DMS153 (cell line): ENCODE measurements at places on chromosomes 5 and 9.

DNA sequence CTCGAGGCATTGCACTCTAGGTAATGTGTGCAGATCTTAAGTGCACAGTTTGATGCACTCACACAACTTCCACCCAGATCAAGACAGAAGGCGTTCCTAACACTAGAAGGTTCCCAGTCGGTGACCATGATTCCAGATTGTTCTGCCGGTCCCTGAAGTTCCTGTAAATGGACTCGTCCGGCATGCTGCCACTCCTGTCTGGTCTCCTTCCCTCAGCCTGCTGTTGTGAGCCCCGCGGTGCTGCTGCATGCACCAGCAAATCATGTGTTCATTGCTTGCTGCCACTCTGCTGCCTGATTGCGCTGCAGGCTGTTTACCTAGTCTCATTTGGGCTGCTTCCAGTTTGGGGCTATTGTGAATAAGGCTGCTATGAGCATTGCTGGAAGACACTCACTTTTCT, 11.5 kb downstream of the STKLD1 start:
- DNase-seq: peak; percentile 62

- no peak for DNase-seq
Observed at GRCh38 chr5:68447136-68447929, 231.8 kb downstream of the PIK3R1 start.

DNA sequence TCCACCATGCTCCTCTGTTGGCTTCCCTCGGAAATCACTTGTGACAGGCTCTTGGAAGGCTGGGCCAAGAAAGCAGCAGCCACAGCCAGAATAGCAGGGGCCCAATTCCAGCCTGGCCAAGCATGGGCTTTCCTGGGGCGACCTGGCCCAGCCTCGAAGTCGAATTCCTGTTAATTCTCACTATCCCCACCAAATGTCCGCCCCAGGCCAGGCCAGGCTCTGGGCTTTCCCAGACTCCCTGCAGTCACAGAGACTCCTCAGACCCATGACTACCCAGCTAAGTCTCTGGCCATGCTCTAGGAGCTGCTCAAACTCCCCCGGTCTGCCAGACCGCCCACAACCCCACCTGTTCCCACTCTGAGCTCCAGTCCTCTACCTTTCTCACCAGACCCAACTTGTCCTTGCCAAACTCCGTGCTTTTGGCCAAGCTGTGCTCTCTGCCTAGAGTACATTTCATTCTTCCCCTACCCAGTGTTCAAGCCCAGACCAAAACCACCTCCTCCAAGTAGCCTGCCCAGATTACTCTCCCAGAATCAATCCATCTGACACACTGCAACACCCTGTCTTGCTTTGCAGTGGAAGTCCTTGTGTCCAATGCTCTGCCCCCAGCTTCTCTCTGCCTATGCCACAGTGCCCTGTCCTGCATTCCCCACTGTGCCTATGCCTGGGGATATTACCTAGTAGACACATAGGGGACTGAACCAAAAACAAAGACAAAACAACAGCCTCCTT, 26.2 kb downstream of the SHB start:
- no peak for DNase-seq

- DNase-seq: no peak
Observed at GRCh38 chr5:93585767-93586385, 2.9 kb downstream of the NR2F1 start.

GRCh38 chr5:136330353-136331038, 34.8 kb downstream of the TRPC7 start:
- DNase-seq: peak; percentile 25

DNA sequence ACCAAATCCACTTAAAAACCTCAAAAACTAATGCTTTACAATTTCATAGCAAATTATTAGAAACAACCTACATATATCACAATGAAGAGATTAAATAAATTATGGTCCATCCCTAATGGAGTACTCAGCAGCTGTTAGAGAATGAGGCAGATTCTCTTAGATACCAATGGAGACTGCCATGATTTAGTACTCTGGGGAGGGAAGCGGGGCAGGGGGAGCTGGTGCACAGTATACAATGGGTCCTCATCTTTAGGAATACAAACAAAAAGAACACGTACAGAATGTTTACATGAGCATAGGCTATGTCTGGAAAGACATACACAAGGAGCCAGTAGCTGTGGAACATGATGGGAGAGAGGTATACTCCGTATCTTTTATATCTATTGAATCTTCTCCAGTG, 2.0 kb downstream of the LIFR start:
- DNase-seq: no peak

DNA sequence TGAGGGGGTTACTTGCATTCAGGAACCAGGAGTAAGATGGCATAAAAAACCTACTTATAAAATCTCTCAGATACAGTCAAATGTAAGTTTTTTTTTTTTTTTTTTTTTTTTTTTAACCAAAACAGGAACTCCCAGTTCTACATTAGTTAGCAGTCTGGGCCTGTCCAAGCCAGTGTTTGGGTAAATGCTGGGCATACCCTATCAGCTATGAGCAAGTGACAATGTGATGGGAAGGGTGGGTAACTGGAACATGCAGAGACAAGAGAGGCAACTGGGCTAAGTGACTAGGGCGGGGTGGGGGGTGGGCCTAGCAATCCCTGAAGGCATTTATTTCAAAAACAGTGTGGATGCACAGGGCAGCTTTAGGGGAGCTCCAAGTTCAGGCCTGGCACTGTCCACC, 2.3 kb downstream of the NMRK1 start:
- no peak for DNase-seq

DNA sequence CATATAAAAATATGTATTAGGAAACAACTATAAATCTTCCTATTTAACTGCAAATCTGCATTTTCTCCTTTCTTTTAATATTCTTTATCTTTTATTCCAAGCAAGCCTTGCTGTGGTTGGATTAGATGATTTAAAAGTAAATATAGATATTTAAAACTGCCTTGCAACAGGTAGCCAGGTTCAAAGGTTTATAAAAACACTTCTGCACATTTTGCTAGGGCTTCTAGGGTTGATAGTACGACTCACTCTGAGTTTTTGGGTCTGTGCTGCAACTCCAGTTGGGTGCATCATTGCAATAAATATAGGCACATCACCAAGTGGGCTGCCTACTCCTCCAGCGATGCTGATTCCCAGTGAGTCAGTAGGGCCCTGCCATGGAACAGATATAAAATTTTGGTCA, 167.7 kb downstream of the MPDZ start:
- DNase-seq: no peak

- no peak for DNase-seq
Observed at GRCh38 chr9:112080831-112081542, 94.1 kb downstream of the SUSD1 start.

DNA sequence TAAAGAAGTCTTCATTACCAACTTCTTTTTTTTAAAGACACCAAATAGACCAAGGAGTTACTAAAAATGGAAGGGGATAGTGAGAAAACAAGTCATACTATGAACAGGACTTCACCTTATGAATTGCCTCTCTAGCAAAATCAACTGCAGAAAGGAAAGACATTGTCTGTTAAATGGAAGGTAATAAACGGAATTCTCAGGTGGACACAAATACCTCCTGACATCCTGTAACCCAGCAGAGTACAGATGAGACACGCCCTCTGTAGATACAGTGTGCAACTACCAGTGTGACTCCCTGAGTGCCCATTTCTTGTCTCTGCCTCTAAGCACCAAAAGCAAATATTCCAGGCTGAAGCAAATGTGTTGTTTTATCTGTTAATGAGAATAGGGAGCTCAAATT, 12.2 kb upstream of the PLPP1 start:
- DNase-seq: no peak

- DNase-seq: no peak
Observed at GRCh38 chr5:90096415-90097081, 313.0 kb downstream of the CETN3 start.

GRCh38 chr9:86041311-86041741, 58.0 kb downstream of the GOLM1 start:
- DNase-seq: no peak

DNA sequence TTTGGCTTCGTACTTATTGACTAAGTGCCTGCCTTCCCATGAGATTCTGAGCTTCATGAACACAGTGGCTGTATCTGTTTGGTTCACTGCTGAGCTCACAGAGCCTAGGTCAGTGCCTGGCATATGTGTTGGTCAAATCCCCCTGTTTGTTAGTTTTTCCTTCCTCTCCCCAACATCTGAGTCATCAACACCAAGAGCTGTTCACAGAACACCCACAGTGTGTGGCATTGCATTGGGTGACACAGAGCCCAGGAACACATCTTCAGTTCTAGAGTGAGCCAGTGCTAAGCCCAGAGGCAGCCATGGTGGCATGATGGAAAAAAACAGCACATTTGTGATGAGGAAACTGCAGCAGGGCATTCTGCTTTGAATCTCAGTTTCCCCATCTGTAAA, 294.6 kb downstream of the SEC61B start:
- no peak for DNase-seq

DNA sequence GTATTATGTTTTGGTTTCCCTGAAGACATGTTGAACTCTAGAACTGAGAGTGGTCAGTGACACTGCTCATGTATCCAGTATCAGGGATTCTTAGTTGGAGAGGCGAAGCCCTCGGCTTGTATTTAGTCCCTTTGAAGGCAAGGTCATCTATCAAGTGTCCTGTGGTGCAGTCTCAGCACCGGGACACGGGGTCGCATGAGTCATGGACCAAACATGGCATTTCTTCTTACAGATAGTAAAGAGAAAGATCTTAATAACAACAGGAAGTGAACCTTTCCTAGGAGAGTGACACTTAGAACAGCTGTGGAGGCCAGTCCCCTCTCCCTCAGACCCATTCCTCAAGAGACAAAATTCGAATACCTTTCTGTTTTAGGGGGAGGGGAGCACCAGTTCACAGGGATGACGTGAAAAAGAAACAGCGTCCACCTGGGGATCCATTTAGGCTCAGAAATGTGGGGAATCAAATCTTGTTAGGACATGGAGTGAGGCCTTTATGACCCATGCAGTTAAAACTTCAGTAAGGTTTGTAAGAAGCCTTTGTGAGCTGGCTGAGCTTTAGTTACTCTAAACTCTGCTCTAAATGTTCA, 86.5 kb downstream of the ADGRV1 start:
- DNase-seq: no peak

DNA sequence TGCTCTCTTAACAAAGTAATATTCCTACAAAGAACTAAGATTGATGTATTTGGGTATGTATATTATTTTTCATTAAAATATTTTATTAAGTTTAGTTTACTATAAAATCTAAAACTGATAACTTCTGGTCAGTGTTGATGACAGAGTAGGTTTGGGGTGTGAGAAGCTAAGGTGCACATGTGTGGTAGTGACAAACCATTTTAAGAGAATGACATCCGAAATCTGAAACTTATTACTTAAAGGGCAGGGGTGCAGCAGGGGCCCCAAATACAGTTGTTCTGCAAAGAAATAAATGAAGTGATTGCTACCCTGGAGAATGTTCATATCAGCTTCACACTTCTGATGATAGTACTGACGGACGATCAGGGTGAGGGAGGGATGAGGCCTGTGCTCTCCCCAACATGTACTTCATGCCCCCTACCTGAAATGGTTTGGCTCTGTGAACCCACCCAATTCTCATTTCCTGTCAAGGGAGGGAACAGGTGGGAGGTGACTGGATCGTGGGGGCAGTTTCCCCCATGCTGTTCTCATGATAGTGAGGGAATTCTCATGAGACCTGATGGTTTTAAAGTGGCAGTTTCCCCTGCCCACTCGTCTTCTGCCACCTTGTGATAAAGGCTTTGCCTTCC, 125.3 kb upstream of the RFX3 start:
- DNase-seq: no peak
